Activated CD8-positive, alpha-beta memory T cell treated with anti-CD3 and anti-CD28 coated beads for 4 hours (primary cell): ENCODE measurements at places on chromosomes 13 and 19.

DNA sequence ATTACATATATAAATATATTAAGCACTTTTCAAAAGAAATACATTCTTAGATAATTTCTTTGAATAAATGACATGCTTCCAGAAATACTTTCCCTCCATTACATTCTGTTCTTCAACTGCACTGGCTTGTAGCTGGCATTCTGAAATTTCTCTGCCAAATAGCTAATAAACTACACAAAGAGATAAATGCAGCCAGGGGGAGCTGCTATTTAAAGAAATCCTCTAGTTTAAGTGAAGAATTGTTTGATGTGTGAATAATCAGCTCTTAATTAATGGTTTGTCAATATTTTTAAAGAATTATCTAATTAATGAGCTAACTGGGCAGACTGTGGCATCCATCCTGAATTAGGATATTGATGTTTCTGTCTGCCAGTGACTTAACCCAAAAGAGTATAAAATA lies 30.7 kb downstream of the SLC7A1 start:
- no peak for DNase-seq

- DNase-seq: no peak
These were observed 392.7 kb downstream of the FGF9 start for GRCh38 chr13:22063416-22064124.

- DNase-seq: no peak
These were observed 25.5 kb downstream of the TSSK6 start for GRCh38 chr19:19489804-19490204.

DNA sequence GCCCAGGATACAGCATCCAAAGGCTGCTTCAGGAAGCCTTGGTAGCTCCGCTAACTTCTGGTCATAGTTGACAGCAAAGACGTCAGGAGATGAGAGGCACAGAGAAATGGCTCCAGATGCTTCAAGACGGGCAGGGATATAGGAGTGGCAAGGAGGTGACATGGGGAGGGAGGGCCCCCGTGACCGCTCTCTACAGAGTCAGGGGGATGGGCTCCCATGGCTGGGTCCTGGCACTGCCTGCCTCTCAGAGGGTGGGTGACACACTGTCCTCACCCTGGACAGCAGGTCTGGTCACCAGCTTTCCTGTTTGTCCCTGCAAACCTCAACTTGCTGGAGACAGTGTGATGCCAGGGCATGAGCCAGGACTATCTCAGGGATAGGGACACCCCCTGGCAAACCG lies 10.3 kb upstream of the ZNF14 start:
- no peak for DNase-seq

DNA sequence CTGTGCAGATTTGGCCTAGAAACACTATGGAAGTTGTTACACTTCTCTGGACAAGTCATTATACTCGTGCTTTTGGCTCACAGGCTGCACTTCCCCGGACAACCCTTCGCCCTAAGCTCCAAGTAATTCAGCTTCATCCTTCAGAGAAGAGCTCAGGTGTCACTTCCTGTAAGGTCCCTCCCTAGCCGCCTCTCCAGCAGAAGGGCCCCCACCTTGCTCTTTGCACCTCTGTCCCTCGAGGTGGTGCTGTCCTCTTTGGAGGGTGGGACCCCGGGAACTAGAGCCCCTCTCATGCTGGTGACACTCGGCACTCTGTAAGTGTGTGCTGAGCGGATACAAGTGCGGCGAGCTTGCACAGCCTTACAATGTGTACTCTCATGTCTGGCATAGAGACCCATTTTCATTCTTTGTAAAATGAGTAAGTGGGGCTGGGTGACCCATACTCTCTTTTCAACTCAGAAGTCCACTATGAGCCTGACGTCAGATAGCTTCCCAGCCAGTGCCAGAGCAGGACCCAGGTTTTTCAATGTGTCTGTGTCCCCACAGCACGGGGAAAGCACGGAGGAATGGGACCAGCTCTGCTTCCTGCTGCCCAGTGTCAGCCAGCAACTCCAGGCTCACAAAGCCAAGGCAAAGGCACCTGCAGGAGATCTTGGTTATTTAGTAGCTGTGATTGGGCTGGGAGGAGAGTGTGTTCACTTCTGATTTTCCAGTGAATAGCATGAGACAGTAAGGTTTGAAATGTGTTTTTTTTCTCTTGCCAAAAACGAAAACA lies 26.9 kb downstream of the CHAMP1 start:
- DNase-seq: no peak

DNA sequence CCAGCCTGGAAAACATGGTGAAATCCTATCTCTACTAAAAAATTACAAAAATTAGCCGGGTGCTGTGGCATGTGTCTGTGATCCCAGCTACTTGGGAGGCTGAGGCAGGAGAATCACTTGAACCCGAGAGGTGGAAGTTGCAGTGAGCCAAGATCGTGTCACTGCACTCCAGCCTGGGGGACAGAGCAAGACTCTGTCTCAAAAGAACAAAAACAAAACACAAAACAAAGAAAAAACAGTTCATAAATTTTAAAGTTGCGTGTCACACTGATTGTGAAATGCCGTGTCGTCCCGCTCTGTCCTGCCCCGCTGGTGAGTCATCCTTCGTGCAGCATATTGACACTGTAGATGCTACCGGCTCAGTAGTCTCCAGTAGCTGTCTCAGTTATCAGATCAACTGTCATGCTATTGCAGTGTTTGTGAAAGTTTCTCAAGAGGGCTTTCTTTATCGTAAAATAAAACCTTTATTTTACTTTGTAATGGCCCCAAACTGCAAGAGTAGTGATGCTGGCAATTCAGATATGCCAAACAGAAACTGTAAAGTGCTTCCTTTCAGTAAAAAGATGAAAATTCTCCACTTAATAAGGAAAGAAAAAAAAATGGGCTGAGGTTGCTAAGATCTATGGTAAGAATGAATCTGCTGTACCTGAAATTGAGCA lies 36.4 kb upstream of the IGFL1 start:
- DNase-seq: no peak

DNA sequence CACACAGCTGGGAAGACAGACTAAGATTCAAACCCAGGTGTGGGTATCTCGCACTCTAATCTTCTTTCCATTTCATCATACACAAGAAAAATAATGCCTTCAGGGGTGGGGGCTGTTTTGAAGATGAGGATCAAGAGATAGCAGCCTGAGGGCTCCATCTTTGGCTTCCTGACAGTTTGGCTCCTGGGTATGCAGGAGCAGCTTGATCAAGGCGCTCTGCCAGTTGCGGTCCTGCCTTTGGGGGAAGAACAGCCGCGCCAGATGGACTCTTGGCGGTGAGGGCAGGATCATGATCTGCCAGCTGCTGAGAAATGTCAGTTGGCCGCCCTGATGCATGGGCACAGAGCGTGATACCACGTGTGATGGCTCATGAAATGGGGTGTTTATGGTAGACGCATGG lies 119.1 kb downstream of the IER2 start:
- no peak for DNase-seq

DNA sequence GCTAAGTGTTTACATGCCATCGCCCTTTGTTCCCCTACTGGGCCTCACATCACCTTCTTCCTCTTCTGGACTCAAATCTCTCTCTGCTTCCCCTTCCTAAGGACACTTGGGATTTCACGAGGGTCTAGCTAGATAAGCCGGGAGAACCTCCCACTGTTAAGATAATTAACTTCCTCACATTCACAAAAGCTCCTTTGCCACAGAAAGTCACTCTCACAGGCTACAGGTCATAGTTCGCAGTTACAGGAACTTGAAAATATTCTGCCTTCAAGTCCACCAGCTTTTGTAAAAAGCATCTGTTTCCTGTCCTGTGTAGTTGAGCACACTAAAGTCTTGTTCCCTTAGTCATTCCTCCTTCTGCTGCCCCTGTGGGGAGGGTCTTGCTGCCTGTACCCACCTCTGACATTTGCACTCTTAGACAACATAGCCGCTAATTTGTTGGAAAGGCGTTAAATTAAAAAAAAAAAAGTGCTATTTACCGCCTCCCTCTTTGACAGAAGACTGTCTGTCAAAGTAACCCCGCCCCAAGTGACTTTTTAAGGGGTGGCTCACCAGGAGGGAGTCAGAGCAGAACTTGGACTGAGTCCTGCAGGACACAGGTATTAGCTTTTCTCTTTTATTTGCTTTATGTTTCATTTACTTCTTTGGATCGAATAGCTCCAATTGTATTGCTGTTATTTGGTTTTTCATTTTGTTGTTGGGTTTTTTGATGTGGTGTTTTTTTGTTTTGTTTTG lies 26.8 kb upstream of the CEACAM21 start:
- DNase-seq: peak; percentile 60

DNA sequence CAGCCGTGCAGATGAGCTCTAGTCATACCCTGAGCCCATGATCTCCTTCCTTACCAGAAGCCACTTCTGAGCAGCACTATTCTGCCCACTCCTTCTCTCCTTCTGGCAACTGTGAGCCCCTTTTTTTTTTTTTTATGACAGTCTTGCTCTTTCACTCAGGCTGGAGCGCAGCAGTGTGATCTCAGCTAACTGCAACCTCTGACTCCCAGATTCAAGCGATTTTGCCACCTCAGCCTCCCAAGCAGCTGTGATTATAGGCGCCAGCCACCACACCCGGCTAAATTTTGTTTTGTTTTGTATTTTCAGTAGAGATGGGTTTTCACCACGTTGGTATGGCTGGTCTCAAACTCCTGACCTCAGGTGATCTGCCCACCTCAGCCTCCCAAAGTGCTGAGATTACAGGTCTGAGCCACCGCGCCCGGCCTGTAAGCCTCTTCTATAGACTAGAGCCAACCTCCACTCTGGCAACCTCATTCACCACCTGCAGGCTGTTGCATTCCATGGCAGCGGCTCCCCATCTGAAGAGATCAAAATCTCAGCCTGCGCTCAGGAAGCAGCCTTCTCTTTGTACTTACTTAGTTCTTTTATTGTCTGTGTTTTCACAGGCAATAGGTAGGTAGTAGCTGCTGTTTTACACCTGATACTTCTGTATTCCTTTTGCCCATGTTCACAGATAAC lies 34.8 kb upstream of the NDFIP2 start:
- DNase-seq: no peak

- no peak for DNase-seq
These were observed 8.7 kb downstream of the BRD4 start for GRCh38 chr19:15323496-15324235.

GRCh38 chr13:34752283-34752960 lies 189.6 kb upstream of the NBEA start:
- no peak for DNase-seq

- DNase-seq: peak; percentile 99
These were observed at the start of gene SAMD4B for GRCh38 chr19:39341719-39342604. Gene SAMD4B (plus strand): TSS chr19:39342421. CDS start chr19:39356894, 14,473 bp downstream.

GRCh38 chr19:57282011-57282643 lies 1.8 kb downstream of the ZNF460 start:
- no peak for DNase-seq

DNA sequence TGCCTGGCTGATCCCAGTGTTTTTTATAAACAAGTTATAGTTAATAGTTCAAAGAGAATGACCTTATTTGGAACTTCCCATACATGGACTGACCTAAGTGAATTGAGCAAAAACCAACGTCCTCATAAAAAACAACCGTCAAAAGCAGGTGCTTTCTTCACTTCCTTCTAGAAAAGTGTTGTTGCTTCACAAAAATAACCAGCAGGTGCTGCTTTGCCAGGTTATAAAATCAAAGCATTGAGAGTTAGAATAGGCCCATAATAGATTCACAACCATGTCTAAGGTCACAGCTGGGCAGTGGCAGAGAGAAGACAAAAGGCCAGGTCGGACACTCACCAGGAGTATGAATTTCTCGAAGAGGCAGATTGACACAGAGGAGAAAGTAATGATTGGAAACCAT lies 9.5 kb downstream of the RUBCNL start:
- DNase-seq: no peak

DNA sequence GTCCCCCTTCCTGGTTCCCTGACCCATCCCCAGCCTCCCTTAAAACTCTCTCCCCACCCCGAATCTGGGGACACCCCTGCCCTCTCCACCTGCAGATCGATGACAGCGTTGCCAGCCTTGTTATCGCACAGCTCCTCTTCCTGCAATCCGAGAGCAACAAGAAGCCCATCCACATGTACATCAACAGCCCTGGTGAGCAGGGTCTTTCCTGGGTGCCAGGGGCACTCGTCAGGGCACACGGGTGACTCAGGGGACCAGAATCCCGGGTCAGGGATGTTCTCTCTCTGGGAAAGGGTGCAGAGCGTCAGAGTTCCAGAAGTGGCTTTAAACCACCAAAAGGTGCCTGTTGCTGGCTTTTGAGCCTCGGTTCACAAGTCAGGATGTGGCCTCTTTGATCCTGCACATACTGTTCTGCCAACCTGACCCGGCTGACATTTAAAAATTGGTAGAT lies 1.0 kb downstream of the CLPP start:
- no peak for DNase-seq

DNA sequence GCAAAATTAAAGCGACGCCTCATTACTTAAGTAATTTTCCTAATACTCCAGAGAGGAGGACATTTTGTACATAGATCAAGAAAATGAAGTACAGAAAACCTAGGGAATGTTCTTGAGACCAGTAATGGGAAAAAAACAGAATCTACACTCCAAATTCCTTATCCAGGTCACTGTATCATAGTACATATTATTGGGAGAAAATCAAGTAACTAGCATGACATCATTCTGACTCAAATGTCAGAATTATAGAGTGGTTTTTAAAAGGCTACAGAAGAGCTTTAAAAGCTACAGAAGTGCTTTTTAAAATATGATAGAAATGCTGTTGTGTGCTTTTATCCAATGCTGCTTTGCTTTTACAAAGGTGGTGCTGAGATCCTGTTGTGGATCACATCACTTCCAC lies 86.3 kb upstream of the SLC15A1 start:
- no peak for DNase-seq

GRCh38 chr13:30656178-30656577 lies 38.5 kb downstream of the USPL1 start:
- DNase-seq: no peak

GRCh38 chr19:10285393-10285792 lies 1.4 kb upstream of the ICAM4 start:
- no peak for DNase-seq

DNA sequence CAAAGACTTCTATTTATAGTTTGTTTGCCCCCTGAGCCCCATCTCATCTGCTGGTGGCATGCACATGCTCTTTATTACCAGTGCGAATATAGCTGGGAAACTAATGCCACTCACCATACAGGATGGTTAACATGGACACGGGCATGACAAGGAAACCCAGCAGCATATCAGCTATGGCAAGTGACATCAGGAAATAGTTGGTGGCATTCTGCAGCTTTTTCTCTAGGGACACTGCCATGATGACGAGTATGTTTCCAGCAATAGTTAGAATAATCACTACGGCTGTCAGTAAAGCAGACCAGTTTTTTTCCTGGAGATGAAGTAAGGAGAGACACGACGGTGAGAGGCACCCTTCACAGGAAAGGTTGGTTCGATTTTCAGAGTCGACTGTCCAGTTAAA lies 1.5 kb downstream of the HTR2A start:
- no peak for DNase-seq

DNA sequence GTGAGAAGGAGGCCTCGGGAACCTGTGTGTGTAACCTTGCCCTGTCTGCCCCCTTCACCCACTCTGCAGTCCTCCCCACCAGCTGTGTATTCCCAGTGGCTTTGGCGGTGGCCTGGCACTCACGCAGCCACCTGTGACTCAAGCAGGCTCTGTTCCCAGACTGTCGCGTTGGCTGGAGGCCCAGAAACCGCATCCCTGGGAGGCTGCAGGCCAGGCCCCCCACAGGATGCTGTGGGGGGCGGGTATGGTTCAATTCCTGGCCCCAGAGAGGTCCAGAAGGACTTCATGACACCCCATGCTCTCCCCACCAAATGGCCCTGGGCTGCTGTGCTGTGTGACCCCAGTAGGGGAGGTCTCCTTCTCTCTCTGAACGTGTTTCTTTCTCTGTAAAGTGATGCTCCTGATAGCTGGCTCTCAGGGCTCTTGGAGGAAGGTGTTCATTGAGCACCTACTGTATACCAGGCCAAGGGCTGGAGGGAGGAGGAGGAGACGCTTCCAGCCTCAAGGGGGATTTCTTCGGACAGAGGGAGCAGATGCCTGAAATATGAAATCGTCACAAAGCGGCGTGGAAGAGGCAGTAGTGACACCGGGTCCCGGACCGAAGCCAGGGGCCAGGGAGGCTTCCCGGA lies 1.9 kb upstream of the LINGO3 start:
- DNase-seq: no peak
